ENCODE measurements at places on chromosomes 1 and 21. TPM values are rescaled to one million over a fixed set of nuclear protein-coding genes. Genes with fewer than 3 reads are reported as not detected.

The GBP6 gene
- total RNA-seq: 0.40 TPM

The CACNA1S gene
- total RNA-seq: not detected

- no peak for DNase-seq
Observed at GRCh38 chr1:34019741-34020552, 145.1 kb downstream of the CSMD2 start.

GRCh38 chr1:107786203-107786845 lies 178.7 kb downstream of the VAV3 start:
- DNase-seq: no peak

GRCh38 chr1:186473047-186473446 lies 12.1 kb upstream of the PDC start:
- no peak for DNase-seq

DNA sequence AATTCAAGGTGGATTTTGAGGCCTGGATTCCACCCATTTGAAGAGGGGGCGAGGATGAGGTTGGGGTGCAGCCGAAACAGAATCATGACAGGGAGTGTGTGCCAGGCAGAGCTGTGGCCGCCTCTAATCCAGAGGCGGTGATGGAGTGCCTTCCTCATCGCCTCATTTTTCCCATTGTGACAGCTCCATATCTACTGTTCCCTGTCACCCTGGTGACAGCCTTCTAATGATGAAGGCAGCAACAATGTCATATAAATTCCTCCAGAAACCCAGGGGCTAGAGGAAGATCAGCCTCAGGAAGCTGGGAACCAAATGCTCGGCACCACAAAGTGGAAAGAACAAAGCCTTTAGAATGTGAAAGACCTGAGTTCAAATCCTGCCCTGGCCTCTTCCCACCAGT lies 42.0 kb downstream of the LRRN2 start:
- DNase-seq: no peak

DNA sequence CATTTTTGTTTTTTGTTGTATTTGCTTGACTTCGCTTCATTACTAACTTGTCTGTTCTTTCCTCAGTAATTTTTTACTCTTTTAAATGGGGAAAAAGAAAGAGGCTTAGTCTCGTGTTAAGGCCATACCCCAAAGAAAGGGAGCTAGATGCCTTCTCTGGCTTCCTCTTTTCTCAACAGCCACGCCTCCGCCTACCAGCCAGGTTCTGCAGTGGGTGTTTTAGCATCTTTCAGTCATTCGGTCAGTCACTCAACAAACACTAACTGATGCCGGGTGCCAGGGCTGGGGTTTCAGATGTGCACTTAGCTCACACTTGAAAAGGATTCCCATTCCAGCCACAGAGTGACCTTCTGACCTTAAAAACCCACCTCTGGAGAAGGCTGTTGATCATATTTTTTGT lies 46.3 kb upstream of the VAV3 start:
- DNase-seq: no peak

DNA sequence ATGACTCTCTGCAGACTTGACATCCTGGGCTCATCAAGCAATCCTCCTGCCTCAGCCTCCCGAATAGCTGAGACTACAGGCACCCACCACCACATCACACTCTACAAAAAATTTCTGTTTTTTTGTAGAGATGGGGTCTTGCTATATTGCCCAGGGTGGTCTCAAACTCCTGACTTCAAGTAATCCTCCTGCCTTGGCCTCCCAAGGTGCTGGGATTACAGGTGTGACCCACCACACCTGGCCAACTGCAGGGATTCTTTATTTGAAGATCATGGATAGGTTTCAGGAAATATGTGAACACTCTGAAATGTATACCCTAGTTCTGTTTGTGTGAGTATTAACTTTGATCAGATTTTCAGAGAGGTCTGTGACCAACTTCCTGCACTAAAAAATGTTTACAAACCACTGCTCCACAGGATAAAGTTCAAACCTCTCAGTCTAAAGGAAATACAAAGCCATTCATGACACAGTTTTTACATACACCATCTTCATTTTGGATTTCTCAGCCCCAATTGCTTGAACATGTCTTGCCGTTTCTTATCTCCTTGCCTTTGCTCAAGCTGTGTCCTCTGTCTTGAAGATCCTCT lies 252.3 kb upstream of the FGGY start:
- peak; percentile 24 for DNase-seq

DNA sequence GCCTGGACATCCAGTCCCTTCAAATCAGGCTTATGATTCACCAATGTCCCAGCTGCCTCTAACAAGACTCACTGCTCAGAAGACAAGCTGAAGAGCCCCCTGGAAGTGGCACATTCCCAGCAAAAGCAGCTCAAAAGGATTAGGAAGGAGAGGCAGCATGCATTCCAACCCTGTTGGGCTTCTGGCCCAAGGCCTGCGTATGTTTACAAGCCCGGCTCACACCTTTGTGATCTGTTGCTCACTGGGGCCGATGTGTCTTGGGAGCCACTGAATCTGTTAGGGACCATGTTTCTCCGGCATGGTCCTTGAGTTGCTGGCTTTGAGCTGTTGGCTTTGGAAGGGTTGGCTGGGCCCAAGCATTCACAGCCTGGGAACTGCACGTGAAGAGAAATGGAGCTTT lies 81.2 kb upstream of the C1orf174 start:
- no peak for DNase-seq

GRCh38 chr1:16064536-16065268 lies 8.7 kb downstream of the FAM131C start:
- DNase-seq: no peak

DNA sequence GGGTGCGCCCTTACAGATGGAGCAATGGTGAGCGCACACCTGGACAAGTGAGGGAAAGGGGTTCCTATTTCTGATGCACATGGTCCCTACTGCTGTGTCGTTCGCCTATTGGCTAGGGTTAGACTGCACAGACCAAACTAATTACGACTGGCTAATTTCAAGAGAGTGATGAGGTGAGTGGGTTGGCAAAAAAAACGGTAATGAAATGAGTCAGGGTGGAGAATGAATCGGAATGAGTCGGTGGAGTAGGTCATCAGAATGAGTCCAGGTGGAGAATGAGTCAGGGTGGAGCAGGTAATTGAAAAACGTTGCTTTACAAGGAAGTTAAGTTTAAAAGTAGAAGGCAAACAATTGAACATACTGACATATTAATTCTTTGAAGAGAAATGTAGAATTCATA lies 79.8 kb downstream of the WDR4 start:
- no peak for DNase-seq
